ENCODE measurements at places on chromosomes 2 and 18. TPM values are rescaled to one million over a fixed set of nuclear protein-coding genes. Genes with fewer than 3 reads are reported as not detected.

ZNF532 gene
- total RNA-seq = 82.8 TPM

ABCB11 gene
- 0.79 TPM for total RNA-seq

CLHC1 gene
- total RNA-seq = 13.7 TPM

CIB4 gene
- not detected for total RNA-seq

RAX gene
- total RNA-seq = 0.39 TPM

SPOPL gene
- 26.1 TPM for total RNA-seq

TCF4 gene
- 356 TPM for total RNA-seq

CNGA3 gene
- 0.10 TPM for total RNA-seq

RNF125 gene
- 8.6 TPM for total RNA-seq

TMEM37 gene
- total RNA-seq = 1.5 TPM

MEP1B gene
- total RNA-seq = not detected

ANKRD30BL gene
- 1.4 TPM for total RNA-seq

GCG gene
- not detected for total RNA-seq

MC5R gene
- total RNA-seq = not detected

ZNF804A gene
- 0.30 TPM for total RNA-seq

SPATA3 gene
- total RNA-seq = not detected

EFHD1 gene
- total RNA-seq = 2.7 TPM

MDH1B gene
- total RNA-seq = 0.99 TPM

FBLN7 gene
- 4.0 TPM for total RNA-seq

GPR35 gene
- total RNA-seq = 0.99 TPM

INHBB gene
- 7.1 TPM for total RNA-seq

RGPD3 gene
- 0.30 TPM for total RNA-seq

ST6GAL2 gene
- total RNA-seq = 5.9 TPM

FNDC4 gene
- 10.6 TPM for total RNA-seq

NR4A2 gene
- 5.9 TPM for total RNA-seq

TOGARAM2 gene
- 0.69 TPM for total RNA-seq

L3MBTL4 gene
- total RNA-seq = 17.5 TPM

LOXHD1 gene
- total RNA-seq = 2.8 TPM

CYS1 gene
- total RNA-seq = 1.3 TPM

AKAIN1 gene
- not detected for total RNA-seq

SH2D6 gene
- not detected for total RNA-seq

ZBTB7C gene
- 6.3 TPM for total RNA-seq

ALPG gene
- not detected for total RNA-seq

ANKAR gene
- 15.9 TPM for total RNA-seq

C1QL2 gene
- 0.10 TPM for total RNA-seq

NT5DC4 gene
- total RNA-seq = not detected

ADAM17 gene
- 44.2 TPM for total RNA-seq

RAB17 gene
- total RNA-seq = 0.59 TPM

REEP1 gene
- total RNA-seq = 3.9 TPM

RNU2-63P gene
- not detected for total RNA-seq

LAMA3 gene
- 60.6 TPM for total RNA-seq

REG3G gene
- not detected for total RNA-seq

TIGD1 gene
- 5.1 TPM for total RNA-seq

RAB31 gene
- total RNA-seq = 31.1 TPM

ERFE gene
- 0.30 TPM for total RNA-seq

CPLX4 gene
- total RNA-seq = not detected
